ENCODE measurements at places on chromosomes 4 and X.

DNA sequence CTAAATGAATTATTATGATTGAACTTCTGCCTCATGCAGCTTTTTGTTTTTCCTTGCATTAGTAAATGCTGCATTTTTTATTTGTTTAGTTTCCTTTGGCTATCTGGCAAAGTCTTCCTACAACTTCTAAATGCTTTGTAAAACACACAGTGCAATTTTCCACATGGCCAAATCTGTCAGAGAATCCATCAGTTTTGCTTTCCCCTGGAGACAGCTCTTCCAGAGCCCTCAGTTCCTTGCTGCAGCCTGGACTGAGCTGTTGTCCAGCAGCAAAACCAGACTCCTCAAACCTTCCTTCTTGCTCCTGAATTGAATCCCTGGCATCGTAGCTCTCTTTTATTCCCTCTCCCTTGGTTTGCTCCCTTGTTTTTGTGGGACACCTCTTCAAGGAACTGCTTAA lies 42.6 kb downstream of the MED28 start:
- no peak for DNase-seq

DNA sequence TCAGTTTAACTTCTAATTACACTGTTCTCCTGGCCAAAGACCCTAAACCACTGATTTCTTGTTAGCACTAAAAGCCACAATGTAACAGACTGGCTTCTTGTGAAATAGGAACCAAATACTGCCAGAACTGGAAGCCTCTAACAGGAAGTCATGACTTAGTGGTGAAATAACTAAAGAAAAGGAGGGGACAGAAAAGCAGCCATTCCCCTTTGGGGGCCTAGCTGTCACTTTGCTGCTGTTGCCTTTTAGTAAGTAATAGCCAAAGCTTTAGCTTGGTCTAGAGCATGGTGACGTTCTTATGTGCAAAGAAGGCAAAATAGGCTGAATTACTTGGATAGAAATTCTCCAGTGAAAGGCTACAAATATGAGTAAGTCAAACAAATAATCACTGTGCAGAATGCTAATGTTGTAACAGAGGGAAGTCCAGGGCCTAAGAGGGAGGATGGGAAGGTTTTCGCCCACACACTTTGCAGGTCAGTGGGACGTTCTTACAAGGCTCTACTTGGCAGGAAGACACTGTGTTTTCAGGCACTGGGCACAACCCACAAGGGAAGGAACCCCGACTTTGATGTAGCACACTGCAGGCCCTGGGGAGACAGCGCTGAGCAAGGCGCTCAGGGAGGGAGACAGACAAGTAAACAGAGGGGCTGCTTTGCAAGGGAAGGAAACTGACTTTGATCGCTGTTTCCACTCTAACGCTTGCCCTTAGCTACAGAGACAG lies 16.7 kb downstream of the GAB3 start:
- DNase-seq, result no peak

DNA sequence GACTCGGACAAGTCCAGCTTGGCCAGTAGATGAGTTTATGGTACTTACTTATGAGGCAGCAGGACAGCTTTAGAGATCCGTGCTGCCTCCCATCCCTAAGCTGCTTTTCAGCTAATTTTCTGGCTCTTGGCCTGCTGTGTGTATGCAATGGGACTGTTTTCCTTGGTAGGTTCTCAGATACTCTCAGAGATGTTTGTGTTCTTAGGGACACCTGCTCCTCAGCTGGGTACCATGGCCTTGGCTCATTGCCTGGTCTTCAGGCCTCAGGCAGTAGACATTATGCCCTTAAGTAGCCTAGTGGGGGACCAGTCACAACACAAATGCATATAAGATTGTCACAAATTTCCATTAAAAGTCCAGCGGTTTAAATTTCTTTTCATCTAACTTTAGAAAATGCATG lies 688.0 kb downstream of the PCDH7 start:
- peak; percentile 1 for DNase-seq

DNA sequence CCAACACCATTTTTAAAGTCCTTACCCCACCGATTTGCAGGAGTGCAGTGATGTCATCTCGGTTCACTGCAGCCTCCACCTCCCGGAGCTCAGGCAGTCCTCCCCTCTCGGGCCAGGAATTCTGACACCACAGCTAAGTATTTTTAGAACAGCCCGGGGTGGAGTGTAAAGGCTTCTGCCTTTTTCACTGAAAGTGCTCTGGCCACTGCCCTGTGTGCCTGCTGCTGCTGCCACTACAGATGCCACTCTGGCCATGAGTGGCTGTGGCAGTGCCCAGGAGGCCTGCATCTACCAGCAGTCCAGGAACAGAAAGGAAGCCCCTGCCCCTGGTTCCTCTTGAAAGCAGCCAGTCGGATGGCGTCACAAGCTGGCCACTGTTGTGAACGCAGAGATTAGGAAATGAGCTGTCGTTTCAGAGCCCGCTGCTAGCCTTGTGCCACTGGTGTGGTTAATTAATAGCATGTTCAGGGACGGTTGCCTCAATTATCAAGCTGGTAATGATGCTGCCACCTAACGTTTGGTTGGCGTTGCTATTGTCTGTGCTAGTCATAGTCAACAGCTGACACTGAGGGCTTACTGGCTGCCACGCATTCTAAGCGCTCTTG lies 23.6 kb upstream of the TBC1D14 start:
- DNase-seq, result peak; percentile 94

GRCh38 chrX:141127146-141127545 lies 49.8 kb downstream of the LDOC1 start:
- no peak for DNase-seq

DNA sequence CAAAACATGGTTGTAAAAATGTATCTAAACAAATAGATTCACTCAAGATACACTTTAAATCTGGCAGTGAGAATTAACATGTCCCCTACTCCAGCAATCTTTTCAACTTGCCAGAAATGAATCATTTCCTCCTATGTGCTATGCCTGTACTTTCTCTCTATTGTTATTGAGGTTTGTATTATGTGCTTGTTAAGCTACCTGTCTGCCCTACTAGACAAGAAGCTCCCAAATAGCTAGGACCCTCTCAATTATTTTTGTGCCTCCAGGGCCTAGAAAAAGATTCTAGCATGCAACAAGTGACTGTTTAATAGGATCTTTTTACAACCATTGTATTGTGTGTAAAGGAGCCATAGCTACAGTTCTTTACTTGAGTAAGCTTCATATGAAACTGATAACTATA lies 3.5 kb upstream of the SAP30 start:
- DNase-seq, result no peak

- DNase-seq, result no peak
These were observed 983.4 kb upstream of the ADGRL3 start for GRCh38 chr4:60216752-60217151.

DNA sequence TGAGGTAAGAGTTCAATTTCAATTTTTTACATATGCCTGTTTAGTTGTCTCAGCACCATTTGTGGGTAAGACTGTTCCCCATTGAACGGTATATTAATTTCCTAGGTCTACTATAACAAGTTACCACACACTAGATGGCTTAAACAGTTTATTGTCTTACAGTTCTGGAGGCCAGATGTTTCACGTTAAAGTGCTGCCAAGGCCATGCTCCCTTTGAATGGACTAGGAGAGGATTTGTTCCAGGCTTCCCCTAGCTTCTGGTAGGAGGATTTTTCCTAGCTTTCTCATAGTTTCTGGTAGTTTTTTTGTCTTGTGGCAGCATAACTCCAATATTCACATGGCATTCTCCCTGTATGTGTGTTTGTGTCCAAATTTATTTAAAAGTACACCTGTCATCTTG lies 149.3 kb upstream of the CYSLTR1 start:
- no peak for DNase-seq

DNA sequence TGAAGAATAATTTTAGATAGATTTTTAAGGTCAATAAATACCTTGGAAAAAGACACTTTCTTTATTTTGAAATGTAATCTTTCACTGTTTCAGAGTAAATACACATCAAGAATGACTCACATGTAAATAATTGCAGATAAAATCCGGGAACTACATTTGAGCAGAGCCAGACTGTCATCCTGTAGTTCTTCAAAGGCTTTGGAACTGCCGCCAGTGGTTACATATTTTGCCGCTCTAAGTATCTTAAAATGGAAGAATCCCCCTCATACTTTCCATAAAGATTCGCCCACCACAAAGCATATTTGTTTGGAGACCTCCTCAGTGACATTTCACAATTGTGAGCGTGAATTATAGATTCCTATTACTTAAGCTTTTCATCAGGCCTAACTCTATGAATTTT lies 607.8 kb upstream of the ZFP42 start:
- no peak for DNase-seq

GRCh38 chr4:62912531-62912930 lies 1496.7 kb downstream of the TECRL start:
- DNase-seq, result no peak

DNA sequence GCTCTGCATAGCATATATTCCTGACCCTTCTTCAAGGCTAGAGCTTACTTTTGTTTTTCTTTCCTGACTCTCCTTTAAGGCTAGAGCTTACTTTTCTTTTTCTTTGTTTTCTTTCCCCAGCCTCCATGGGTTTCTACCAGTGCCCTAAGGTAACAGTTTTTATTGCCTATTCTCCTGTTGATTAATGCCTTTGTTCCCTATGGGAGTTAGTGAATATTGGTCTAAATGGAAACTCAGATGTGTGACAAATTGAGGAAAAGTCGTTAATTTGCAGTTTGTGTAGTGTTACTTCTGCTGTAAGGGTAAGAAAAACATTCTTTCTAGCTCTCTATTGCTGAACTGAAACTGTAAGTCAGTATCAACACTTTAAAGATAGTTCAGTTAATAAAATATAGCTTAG lies 358.7 kb downstream of the IL15 start:
- DNase-seq, result no peak

GRCh38 chrX:39787999-39788398 lies 309.8 kb downstream of the BCOR start:
- no peak for DNase-seq

DNA sequence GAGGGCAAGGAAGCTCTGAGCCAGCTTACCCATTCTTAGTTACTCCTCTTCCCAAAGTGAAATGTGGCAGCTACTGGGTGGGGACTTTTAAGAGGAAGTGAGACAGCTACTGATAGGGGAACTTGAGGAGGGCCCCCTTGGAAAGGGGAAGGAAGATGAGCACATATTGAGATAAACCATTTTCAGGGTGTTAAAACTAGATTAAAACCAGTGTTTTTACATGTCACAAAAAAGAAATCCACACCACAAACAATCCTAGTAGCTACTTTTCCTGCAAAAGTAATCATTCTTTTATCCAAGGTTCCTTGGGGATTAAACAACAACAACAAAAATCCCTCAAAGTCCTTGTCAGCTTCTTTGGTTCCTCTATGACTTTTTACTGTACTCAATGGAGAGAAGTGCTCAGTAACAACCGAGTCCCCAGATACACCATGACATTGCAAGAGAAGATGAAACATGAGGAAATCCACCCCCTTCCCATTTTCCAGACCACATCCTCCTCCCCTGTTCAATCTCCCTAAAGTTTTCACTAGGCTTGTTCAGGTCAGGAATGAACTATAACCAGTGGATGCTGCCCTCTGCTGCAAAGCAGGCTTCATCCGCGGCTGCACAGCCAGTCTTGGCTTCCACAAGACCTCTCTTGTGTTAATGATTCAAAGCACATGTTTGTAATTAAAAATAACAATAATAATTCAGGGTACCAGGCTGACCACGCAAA lies 113.5 kb upstream of the TMEM164 start:
- no peak for DNase-seq

DNA sequence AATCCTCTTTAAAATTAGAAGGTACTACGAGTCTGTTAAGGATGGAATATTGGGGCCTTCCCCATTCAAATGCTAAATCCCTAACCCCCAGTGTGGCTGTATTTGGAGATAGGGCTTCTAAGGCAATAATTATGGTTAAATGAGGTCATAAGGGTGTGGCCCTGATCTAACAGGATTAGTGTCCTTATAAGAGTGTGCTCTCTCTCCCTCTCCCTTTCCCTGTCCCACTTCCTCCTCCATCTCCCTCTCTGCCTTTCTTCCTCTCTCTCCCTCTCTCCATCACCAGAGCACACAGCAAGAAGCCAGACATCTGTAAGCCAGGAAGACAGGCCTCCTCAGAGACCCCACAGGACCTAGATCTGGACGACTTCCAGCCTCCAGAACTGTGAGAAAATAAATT lies 116.9 kb downstream of the COL25A1 start:
- DNase-seq, result no peak

GRCh38 chrX:135112743-135113142 lies 7.6 kb downstream of the ETDB start:
- DNase-seq, result no peak

DNA sequence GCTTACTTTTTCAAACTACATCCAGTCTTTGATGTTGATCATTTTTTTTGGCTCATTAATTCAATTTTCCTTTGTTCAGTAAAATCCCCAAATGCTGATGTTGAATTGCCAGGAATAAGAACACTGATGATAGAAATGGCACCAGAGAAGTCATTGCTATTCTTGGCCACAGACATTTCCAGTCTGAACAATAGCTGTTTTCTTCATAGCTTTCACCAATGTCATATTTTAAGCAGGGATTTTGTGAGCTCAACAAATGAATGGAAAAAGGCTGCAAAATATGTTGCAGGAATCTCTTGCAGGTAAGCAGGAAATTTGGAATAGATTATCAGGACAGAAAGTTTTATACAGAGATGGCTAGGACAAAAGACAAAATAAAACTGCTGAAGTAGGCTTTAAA lies 40.5 kb upstream of the GLRB start:
- DNase-seq, result no peak

GRCh38 chr4:151882072-151882803 lies 121.4 kb upstream of the GATB start:
- no peak for DNase-seq

- DNase-seq, result no peak
These were observed 667.7 kb downstream of the STPG2 start for GRCh38 chr4:97475621-97476020.

DNA sequence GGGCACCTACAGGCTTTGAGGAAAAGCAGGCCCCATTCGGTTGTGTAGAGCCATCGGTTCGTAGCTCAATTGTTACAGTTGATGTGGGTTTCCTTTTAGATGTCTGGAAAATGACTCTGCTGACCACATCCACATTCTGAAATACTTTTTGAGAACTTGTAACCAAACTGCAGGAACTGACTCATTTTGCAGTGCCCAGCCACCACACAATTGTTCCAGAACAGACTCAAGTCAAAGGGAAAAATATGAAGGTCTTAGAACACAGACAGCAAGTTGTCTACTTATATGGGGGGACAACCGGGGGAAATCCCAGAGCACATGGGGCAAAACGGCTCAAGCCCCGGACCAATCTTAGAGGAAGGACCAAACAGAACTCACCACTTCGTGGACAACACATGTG lies 557.6 kb upstream of the DIPK2B start:
- DNase-seq, result no peak

DNA sequence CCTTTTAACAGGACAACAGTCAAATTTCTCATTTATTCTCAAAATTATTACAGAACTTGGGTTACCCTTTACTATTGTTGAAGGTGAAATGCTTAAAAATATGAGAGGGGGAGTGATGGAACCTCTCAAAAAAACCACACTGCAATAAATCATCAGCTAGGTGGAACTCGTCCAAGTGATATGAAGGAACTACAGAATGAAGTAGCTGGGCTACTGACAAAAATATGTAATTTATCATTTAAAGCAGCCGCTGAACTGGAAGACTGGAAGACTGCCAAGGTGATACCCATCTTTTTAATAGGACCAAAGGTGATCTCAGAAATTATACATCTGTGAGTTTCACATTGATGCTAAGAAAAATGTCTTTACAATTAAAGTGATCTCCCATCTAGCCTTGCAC lies 597.7 kb upstream of the TENM3 start:
- no peak for DNase-seq

Measured in NCI-H524 (cell line).